ENCODE measurements at places on chromosomes 16 and 17. TPM values are rescaled to one million over a fixed set of nuclear protein-coding genes. Genes with fewer than 3 reads are reported as not detected.

Gene CCDC92B
- 0.07 TPM for total RNA-seq

Gene KSR1
- 17.1 TPM for total RNA-seq

Gene TMEM235
- total RNA-seq, result not detected

Gene ADAM11
- total RNA-seq, result 0.07 TPM

Gene CD300A
- total RNA-seq, result not detected

Gene ANKRD40CL
- not detected for total RNA-seq

Gene CHRNE
- total RNA-seq, result not detected

All from airway epithelial cell (primary cell).